Hematopoietic multipotent progenitor cell treated with erythropoietin and hydrocortisone succinate and interleukin-3 and kit ligand, for 17 days (in vitro differentiated cells): ENCODE measurements at places on chromosomes 4 and X.

GRCh38 chr4:28744066-28744465 lies 1883.4 kb downstream of the STIM2 start:
- no peak for DNase-seq

GRCh38 chrX:122046815-122047214 lies 999.4 kb downstream of the GLUD2 start:
- DNase-seq: no peak

GRCh38 chr4:68732653-68733466 lies 62.4 kb upstream of the UGT2B15 start:
- DNase-seq: no peak

DNA sequence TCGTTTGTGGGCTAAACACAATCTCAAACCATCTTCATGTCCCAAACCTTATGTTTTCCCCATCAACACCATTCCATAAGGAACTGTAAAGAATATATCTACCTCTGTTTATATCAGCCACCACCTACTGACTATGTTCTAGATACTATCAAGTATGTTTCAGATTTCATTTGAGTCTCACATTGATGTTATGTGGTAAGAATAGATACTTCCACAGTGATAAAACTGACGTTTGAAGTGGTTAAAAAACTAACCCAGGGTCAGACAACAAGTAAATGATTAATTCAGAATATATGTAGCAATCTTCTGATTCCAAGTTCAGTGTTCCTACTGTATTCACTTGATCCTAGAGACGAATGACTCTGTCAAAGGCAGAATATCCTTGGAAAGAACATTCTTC lies 156.8 kb upstream of the RASGEF1B start:
- no peak for DNase-seq
